Fibroblast of mammary gland (primary cell): ENCODE measurements at places on chromosomes 2 and 18.
A peak's percentile ranks its signal among the peaks of the same experiment; 100 is the strongest.

DNA sequence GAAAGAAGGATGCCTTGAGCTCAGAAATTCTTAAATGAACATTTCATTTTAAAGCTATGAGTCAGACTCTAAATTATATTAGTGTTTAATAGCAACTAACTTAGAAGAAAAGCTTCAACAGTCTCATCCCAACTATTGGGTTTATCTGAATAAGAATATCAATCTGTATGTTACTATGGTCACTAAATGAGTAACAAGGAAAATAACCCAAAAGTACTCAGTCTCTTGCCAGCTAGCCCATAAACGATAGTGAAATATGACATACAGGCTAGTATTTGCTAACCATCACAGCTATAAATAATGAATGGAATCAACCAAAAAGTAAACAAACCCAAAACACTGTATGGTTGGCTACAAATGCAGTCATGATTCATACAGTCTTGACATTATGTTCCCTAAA, 174.9 kb downstream of the RAB3GAP1 start:
- DNase-seq, result peak; percentile 69

- no peak for DNase-seq
Measured at GRCh38 chr2:207154556-207155510, 10.9 kb downstream of the KLF7 start.

DNA sequence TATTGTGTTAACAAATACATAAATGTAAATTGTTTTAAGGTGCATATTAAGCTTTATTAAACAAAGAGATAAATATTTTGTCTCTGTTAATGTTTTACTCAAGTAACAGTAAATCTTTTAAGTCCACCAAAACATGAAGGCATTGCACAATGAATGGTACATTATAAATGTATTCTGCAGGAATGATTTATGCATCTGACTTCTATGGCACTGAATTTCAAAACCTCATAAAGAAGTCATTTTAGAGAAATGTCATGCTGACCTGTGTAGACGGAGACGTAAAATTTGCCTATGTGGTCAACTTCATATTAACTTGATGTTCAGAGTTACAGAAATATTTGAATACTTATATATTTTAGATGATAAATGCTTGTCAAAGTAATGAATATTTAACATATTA, 194.7 kb downstream of the BABAM2 start:
- DNase-seq, result no peak

- DNase-seq, result no peak
Measured at GRCh38 chr18:74509856-74510769, 13.9 kb downstream of the CNDP2 start.

DNA sequence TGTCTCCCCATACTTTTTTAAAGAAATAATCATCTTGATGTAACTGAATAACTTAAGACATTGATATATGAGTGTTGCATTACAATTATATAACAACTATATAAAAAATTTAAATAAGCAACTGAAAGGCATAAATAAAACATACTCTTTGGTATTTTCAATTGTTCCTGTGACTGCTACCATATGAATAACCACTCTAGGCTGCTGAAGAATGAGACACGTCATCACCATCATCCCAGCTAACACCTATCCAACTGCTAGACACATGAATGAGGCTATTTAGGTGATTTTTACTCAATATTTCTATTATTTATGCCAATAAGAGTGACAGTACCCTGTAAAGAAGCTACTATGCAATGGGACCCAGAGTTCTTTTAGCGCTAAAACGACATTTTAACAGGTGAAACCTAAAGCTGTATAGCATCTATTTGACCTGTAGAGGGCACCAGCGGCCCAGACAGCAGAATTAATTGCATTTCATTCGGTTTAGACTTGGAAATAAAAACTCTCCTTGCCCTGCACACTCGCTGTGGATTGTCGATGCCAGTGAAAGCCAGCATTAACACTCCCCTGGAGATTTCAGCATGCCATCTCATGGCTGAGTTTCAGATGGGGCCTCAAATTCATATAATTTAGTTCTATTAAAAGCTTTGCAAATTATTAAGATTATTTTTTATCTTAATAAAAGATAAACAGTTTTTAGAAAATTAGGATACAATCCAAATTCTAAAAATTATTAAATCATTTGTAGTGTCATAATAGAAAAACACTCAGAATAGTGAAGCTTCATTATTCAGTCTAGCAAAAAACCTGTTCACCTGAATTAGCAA, 89.4 kb upstream of the MAP2 start:
- DNase-seq, result peak; percentile 60

DNA sequence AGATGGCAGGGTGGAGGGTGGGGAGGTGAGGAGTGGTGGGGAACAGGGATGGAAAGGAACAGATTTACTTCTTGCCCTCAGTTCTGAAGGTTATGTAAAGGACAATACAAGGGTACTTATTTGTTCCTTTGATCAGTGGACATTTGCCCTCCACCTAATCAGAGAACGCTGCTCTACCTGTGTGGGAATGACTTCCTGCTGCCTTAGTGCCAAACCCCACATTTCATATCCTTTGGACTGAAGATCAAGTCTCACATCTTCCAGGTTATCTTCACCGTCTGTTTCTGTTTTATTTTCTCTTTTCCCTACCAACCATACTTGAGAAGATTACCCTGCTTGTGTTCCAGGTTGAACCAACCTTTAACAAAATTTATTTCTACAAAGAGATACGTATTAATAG, 8.7 kb upstream of the DPP4 start:
- no peak for DNase-seq
